ENCODE measurements at places on chromosomes 11 and 22.

DNA sequence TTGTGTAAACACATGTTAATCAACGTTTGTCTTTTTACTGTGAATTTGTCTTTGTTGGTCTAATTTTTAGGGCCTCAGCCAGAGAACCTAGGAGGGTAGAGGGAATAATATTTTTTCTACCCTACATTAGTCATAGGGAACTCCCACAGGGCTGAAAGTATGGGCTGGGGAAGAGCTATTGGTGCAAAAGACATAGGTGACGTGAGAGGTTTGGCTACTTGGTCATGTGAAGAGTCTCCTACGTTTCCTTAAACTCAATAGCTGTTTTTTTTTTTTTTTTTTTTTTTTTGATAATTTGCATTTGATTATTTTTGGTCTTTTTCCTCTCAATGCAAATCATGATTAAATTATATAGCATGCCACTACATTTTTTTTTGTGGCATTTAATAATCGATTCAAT is 15.9 kb upstream of the MMP7 start:
- no peak for DNase-seq

- no peak for DNase-seq
Observed at GRCh38 chr22:44379817-44380755, 67.3 kb upstream of the SHISAL1 start.

GRCh38 chr22:44333847-44334635 is 21.3 kb upstream of the SHISAL1 start:
- no peak for DNase-seq

DNA sequence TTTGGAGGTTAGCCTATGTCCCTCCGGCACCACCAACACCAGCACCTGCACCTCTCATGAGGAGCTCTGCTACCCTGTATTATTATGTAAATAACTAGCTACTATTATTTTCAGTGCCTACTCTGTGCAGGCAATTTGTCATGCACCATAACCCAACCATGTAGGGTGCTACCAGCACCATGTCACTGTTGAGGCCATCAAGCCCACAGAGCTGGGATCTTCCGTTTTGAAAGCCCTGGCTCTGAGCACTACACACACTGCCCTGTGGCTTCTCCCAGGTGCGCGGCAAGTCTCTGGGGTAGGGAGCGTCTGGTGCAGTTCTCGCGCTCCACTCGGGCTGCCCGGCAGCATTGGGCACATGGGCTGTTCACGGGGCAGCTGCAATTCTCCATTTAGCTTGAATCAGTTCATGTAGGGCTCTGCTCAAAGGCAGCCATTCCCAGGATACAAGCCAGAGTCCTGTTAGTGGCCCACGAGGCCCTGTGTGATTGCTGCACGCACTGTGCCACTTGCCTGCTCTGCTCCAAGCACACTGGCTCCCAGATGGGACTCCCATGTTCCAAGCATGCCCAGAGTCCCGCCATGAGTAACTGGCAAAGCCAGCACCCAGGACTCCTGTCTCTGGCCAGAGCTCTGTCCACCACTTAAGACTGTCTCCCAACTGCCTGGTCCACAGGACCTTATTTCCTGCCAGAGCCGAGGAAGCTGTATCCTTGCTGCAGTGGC is 42.5 kb upstream of the CDON start:
- no peak for DNase-seq

DNA sequence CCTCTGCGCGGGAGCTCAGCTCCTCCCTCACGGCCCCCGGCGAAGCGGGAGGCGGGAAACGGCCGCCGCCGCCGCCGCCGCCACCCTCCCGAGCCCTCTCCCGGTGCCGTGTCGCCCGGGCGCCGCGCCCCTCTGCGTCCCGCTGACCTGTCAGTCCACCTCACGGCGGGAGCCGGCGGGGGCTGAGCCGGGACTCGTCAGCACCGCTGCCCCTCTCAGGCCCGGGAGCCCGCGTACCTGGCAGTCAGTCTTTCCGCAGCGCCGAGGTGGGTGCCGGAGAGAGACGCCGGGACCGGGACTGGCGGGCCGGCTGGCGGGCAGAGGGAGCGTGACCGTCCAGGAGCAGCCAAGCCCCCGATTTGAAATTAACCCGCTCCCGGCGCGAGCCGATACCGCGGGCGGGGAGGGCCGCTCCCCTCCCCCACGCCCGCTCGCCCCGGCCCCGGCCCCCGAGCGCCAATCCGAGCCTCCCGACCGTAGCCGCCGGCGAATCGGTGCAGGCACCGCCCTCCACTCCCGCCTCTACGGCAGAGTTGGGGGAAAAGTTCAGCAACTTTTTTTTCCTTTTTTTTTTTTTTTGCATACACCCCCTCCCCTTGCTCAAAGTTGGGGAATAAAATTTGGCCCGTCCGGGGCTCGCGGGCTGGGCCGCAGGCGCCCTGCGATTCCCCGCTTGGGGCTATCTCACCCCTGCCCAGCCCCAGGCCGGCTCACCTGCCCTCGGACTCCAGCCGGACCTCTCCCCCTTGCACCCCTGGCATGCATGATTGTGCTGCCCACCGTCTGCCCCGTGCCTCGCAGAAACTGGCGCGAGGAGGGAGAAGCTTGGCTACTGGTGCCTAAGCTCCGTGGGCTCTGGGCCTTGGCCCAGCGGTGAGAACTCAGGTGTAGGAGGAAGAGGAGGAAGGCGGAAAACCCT is 774 bp upstream of the E2F8 start:
- DNase-seq: no peak

DNA sequence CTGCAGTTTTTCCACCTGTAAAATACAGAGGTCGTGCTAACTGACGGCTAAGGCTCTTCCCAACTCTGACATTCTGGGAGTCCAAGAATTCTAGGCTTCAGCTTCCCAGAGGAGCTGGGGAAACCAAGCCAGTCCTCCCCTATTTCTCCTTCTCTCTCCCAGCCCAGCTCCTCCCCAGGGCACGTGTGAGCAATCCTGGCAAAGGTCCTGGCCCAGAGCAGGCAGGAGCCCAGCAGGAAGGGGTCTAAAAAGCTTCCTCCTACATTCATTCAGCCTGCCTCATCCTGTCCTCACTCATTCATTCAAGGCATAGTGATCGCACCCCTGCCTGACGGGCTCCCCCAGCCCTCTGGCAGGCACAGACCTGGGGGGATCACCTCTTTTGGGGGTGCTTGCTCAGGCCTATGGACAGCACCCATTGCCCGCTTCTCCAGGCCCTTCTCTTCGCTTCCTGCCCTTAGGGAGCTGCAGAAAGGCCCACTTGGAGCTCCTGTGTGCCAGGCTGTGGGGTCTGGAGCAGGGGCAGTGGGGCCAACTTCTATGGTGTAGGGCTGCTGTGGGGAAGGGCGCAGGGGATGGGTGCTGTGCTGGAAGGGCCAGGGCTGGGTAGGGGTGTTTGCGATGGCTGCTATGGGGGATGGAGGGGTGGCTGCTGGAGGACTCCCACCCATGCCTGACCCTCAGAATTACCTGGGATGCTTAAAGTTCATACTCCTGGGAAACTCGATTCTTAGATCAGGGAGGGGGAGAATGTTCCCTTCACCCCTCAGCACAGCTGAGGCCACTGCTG is 9.8 kb downstream of the KCNC1 start:
- no peak for DNase-seq

Measured in muscle of back (tissue), 13 donors.